ENCODE measurements at places on chromosomes 16 and 17. TPM values are rescaled to one million over a fixed set of nuclear protein-coding genes. Genes with fewer than 3 reads are reported as not detected.

The SMIM36 gene
- total RNA-seq, result not detected

The ANKRD13B gene
- total RNA-seq, result 28.6 TPM

The GPRC5C gene
- total RNA-seq, result 6.4 TPM

The KCNJ12 gene
- 2.8 TPM for total RNA-seq

The TPSB2 gene
- not detected for total RNA-seq

The SPN gene
- total RNA-seq, result 0.36 TPM

The TBC1D3G gene
- total RNA-seq, result not detected

The PRSS21 gene
- total RNA-seq, result not detected

The DYNC1LI2 gene
- 145 TPM for total RNA-seq

The TMEM256 gene
- 36.0 TPM for total RNA-seq

The RCVRN gene
- 0.27 TPM for total RNA-seq

The RAP1GAP2 gene
- total RNA-seq, result 17.3 TPM

The CDH1 gene
- total RNA-seq, result 2.0 TPM

The GOSR2 gene
- total RNA-seq, result 44.0 TPM

The CDC27 gene
- total RNA-seq, result 80.0 TPM

The DLX3 gene
- 0.18 TPM for total RNA-seq
